ENCODE measurements at places on chromosomes 2 and 18.
A peak's percentile ranks its signal among the peaks of the same experiment; 100 is the strongest.

DNA sequence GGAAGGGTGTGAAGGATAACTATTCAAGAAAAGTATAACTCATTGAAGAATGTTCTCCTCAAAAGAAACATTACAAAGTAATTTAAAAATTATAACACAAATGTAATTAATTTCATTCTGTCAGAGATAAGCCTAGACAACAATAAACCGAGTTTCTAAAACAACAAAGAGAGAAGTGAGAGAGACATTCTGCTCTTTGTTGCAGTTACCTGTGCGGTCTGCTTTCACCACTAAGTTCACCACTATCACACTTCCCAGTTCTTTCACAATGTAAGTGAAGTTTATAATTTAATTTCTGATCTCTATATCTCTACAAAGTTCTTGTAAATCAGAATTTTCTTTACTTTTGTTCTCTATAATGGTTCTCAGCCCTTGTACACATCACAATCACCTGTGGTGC is 76.3 kb upstream of the FRZB start:
- DNase-seq: no peak

GRCh38 chr18:76468345-76469304 is 26.4 kb downstream of the ZNF516 start:
- no peak for DNase-seq

GRCh38 chr18:37124516-37124915 is 295.6 kb downstream of the KIAA1328 start:
- no peak for DNase-seq

DNA sequence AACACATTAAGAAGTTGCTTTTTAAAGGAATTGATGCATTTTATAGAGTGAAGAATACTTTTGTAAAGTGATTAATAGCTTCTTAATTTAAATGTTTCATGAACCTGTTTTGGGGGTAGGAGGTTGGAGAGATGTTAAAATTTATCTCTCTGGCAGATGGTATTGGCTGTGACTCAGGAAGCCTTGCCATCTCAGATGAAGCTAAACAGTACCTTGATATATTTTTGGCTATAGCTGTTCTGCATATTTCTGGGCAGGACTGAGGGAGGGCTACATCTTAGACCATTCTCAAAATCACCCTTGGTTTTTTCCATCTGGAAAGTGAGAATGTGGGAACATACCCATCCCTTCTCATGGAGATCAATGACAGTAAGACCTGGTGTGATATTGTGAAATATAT is 13.4 kb downstream of the CAPN14 start:
- DNase-seq: peak; percentile 36

DNA sequence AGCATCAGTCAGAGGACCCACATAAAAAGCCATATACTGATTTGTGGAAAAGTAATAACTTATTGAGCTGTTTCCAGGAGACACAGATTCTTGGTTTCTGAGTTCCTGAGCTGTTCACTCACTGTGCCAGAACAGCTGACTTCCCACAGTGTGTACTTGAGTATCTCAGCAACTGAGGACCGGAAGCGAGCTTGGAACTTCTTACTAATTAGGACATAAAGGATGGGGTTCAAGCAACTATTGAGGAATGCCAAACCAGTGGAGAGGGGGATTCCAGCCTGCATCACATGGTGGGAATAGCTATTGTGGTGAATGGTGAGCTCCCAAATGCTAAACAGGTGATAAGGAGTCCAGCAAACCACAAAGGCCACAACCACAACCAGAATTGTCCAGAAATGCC is 16.4 kb downstream of the EEF1B2 start:
- no peak for DNase-seq

DNA sequence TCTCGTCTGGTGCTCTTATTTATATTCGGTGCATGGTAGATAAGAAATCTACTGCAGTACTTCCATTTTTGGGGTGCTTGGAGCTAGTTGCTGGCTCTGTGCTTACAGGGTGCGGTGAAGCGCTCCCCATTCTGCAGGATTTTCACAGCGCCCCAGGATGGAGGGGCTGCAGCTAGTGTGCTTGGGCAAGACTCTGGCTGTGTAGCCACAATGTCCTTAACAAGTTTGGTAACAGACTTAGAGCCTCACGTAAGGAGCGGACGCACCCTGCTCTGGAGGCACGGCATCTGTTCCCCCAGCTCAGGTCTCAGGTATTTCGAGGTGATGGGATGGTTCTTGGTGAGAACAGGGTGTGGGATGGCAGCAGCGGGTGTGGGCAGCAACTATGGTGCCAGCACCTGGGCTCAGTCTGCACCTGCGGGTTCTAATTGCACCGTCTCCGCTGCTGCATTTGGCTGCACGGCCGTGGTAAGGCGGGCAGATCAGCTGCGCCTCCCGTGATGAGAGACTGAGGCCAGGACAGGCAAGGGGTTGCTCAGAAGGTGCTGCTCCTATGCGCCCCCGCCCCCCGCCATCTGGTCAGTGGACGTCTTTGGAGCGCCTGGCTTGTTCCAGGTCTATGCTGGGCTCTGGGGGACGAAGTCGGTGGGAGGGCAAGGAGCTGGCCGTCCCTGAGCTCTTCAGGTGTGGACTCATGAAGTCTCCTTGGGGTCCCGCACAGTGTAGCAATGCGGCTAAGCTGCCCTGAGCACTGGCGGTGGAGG is 20.1 kb upstream of the ALLC start:
- no peak for DNase-seq

DNA sequence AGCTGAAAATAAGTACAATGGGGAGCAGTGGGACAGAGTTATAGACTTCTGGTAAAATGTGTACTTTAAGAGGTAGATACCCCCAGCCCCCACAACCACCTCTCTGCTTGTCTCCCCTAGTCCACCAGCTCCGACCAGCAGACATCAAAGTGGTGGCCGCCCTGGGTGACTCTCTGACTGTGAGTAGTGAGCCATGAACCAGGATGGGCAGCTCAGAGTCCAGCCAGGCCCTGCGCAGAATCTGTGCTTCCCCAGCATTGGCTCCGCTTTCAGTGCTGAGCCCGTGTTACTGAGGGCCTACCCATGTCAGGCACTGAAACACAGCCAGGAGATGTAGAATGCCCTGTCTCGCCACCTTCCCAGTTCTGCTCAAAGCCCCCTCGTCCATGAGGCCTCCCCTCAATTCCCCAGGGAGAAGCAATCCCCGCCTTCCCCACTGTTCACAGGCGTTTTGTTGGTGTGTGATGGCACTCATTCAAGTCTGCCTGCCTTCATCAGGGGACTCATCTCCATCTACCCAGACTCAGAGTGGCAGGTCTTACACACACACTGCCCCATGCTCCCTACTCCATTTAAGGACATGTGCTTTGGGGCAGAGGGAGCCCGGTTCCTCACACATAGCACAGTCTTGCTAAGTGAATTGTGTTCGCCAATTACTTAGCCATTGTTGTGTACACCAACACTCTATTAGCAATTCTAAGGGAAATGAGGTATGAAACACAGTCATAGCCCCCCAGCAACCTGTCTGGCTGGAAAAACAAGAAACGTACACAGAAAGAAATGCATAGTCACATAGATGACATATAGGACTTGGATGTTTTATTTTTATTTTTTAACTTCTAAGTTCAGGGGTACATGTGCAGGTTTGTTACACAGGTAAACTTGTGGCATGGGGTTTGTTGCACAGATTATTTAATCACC is 122.6 kb downstream of the PLB1 start:
- no peak for DNase-seq

DNA sequence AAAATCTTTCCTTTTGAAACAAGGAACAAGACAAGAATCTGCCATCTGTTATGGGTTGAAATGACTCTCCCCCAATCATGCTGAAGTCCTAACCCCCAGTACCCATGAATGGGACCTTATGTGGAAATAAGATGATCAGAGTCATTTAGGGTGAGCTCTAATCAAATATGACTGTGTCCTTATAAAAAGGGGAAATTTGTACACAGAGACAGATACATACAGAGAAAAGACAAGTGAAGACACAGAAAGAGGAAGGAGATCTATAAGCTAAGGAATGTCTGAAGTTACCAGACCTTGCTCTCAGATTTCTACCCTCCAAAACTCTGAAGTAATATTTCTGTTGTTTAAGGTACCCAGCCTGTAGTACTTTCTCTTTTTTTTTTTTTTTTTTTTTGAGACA is 15.7 kb downstream of the TGFBRAP1 start:
- DNase-seq: no peak

- no peak for DNase-seq
These were observed 61.2 kb upstream of the SLC39A10 start for GRCh38 chr2:195595825-195596224.

DNA sequence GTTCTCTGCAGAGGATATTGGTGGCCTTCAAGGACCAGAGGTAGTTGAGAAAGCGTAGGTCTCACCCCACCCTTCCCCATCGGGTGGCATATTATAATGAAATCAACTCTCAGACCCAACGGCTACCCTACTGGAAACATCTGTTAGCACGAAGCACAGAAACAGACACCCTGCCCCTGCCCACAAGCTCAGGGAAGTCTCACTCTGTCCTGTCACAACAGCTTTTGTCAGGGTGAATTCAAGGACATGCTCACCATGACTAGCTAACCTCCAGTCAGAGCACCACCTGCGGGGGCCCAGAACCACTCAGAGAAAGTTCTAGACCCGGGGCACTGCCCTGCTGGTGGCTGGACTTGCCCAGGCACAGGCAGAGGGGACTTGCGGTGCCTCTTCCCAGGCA is 3.5 kb upstream of the B3GNT7 start:
- DNase-seq: no peak

- DNase-seq: no peak
These were observed 287.6 kb downstream of the CAMKMT start for GRCh38 chr2:44649381-44649780.

DNA sequence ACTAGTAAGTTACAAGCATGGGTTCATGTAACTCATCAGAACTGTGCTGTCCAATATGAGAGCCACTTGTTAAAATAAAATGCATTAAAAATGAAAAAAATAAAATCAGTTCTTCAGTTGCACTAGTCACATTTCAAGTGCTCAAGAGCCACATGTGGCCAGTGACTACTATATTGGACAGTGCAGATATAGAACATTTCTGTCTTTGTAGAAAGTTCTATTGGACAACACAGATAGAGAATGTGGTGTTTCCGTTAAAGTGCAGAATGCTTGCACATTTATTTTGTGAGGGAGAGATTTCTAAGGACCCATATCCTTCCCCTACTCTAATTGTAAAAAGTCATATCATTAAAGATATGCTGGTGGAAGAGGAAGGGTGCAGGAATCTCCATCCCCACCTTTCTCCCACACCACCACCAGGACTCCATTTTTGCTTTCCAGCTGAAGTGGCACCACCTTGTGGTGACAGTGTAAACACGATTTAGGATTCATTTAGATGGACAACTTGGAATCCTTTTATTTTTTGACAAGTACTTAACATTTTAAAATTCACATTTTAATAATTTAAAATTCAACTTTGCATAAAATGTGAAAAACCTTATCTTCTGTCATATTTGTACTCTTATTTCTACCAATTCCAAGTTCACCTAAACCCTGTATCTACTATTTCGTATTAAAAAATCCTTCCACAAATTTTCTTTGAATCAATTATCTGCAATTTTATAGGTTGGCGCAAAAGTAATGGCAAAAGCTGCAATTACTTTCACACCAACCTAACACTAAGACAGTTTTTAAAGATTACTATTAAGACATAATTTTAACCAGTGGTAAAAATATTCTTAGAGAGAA is 9.4 kb upstream of the CD302 start:
- peak; percentile 68 for DNase-seq

DNA sequence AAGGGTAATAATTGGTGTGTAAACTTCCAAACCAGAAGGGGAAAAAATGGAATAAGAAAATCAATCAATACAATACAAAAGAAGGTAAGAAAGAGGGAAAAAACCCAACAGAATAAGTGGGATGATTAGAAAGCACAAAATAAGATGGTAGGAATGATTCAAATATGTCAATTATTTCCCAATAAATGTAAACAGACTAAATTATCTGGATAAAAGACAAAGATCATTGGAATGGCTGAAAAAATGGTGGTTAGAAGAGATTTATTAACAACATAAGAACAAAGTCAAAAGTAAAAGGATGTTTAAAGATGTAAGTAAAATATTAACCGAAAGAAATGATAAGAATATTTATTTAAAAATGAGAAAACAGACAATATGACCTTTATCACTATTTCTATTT is 103.5 kb upstream of the YWHAQ start:
- DNase-seq: no peak

DNA sequence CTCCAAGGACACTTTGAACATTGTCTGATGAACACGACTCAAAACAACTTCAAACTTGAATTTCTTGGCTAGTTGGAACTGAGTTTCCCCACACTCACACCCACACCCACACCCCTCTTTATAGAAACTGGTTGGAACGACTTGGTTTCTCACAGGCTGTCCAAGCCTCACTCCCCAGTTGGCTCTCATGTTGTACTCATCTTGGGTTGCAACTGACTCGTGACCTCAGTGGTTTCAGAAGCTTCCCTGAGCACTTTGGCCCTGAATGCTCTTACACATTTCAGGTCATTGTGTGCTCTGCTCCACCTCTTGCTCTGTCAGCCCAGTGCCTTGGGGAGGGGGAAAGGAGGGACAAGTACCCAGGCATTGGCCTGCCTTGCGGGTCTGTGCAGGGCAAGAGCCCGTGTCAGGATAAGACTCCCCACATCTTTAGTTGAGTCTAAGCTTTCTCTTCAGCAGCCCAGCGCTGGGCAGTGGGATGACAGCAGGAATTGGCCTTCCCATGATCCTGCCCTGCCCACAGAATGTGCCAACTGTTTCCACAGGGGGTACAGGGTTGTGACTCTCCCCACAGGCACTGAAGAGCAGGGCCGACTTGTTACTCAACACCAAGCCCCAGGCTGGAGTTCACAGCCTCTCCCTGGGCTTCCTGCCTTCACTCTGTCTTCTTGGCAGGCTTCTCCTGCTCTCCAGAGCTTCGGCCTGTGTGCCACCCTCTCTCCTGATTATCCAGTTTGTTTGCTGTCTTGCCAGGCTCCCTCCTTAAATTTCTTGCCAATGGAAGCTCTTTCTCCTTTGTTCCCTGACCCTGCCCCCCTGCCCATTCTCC is 104.6 kb downstream of the RTN4 start:
- no peak for DNase-seq

DNA sequence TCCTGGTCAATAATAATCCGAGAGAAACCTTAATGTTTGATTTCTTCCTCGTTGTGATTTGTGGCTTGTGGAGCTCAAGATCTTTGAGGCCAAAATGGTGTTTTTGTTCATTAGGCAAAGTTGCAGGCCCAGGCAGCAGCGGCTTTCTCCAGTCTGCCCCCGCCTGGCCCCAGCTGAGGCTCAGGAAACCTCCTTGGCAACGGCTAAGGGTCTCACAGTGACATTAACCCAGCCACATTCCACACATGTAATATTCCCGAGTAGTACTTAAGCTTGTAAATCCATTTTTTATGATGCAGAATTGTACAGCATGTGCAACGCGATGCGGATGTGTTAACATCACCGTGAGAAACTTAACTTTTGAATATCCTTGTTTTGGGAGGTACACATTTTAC is 200.1 kb downstream of the BCL11A start:
- peak; percentile 27 for DNase-seq

DNA sequence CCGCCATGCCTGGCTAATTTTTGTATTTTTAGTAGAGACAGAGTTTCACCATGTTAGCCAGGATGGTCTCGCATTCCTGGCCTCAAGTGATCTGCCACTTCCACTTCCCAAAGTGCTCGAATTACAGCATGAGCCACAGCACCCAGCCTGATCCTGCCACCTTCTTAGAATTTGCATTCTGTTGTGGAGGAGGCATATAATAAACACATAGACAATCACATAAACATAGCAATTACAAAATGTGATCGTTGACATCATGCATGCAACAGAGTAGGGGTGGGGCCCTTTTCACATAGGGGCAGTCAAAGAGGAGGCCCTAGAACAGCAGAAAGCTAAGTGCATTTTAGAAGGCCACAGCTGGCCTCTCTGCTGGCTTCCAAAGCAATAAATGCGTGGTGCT is 39.9 kb upstream of the TSPYL6 start:
- DNase-seq: no peak

- DNase-seq: no peak
These were observed 335.3 kb downstream of the PTPRM start for GRCh38 chr18:7902399-7902839.

GRCh38 chr18:76058146-76058545 is 436.9 kb downstream of the ZNF516 start:
- DNase-seq: no peak
